ENCODE measurements at places on chromosomes 4 and X.

DNA sequence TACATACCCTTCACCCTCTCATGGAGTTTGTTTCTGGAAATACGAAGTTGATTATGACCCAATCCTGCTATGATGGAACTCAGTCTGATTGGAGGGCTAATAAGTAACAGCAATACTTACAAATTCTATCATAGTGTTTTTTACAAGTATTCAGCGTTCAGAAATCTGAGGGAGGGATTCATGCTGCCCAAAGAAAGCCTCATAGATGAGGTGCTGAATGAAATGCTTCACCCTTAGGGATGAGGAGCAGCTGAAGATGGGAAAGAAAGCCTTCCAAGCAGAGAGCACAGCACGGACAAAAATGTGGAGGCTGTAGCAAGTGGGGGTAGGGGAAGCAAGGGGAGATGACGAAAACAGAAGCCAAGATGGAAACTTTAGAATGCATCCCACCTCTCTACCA is 27.9 kb upstream of the TBC1D1 start:
- DNase-seq, result no peak

DNA sequence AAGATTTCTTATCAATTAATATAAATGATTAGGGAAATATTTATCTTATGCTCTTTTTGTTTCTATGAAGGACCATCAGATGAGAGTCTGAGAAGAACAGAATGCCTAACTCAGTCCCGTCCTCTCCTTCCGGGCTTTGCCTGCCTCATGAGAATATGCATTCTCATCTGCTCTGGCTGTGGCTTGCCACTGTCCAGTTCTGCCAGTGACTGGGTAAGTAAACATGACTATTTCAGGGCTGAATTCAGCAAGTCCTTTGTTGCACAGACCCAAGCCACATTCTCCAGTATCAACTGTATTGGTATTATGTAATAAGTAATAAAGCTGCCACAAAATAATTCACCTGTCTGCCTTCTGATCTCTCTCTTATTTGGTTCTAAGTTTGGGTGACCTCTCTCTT is 110.7 kb downstream of the WDFY3 start:
- DNase-seq, result no peak

GRCh38 chr4:15470128-15470475 is 420 bp downstream of the CC2D2A start:
- no peak for DNase-seq

- DNase-seq, result no peak
Measured at GRCh38 chr4:113657586-113658233, 103.8 kb downstream of the CAMK2D start.

DNA sequence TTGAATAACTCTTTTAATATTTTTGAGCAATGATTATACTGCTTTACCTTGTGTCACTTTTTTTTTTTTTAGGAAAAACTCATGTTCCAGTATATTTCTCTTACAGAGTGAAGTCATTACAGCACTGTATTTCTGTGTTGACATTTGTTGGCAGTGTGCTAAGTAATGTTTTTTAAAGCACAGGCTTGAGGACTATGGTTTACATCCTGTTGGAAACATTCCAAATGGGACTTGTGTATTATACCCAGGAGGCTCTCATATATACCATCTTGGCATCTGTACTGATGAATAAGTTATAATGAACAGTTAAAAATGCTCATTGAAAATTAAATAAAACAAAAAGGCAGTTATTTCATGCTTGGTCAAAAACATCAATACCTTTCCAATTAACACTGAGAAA is 33.8 kb downstream of the CEP44 start:
- DNase-seq, result no peak

DNA sequence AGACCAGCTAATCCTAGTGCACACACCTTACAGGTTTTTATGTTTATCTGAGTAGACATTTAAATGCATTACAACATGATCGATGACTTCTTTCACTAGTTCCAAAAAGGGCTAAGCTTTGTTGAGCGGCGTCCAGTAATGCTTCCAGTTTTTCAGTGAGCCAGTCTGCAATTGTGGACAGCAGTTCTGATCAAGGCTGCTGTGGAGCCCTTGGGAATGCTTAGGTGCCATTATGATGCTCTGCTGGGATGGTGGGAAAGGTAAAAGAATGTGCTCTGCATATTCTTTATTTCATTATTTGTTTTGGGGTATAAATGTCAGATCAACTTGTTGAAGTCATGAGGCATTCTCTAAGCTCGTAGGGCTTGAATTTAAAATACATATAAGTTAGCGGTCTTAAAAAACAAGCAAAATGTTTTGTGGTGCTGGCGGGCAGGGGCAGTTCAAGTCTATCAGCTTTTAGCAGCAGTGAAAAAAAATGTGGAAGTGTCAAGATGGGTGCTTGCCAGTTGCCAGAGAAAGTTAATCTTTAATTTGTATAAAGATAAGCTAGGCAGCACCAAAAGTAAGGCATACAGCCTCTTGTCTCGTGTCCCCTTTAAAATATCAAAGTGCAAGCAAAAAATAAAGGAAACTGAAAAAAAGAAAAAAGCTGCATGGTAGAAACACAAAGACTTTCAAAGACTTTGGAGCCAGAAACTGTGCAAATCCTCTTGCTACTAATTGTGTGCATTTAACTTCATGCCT is 5.8 kb downstream of the MID1IP1 start:
- no peak for DNase-seq

DNA sequence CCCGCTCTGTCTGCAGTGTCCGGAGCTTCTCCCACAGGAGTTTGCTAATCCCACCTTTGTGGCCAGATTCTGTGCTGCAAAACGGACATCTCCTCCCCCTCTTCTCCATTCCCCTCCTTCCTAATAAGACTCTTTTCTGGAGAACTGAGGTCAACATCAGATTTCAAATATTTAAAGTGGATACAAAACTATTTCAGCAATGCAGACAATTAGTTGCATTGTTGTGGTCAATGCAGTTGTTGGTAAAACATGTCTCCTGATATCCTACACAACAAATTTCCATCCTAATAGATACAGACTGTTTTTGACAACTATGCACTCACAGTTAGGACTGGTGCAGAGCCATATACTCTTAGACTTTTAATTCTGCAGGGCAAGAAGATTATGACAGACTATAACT is 5.1 kb upstream of the MCUB start:
- no peak for DNase-seq

- DNase-seq, result no peak
Measured at GRCh38 chrX:153003981-153004380, 10.1 kb upstream of the PNMA5 start.

DNA sequence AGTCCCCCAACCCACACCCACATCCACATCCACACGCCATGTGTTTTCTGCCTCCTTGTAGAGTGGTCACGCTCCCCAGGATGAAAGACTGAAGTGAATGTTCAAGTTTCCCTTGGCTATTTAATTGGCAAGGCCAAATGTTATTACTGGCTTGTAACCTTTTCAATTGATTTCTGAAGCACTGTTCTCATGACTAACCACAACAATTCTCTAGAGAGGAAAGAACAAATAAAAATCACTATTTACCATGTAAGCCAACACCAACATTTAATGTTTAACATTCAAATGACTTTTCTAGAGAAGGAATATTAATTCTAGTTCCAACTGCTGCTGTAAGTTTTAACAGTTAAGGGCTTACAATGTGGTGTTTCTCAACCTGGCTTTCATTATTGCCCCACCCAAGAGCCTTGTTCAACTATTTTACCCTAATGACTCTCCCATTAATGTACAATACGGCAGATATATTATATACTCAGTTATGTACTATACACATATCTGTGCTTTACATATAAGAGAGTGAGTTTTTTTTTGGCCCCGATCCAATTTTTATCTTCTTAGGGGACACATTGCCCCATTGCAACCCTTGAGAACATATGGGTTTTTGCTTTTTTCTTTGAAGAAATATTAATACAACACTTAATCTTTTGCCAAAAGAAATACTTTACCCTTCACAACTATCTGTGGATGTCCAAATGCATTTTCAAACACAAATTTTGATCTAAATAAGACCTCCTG is 46.5 kb downstream of the RELL1 start:
- no peak for DNase-seq

DNA sequence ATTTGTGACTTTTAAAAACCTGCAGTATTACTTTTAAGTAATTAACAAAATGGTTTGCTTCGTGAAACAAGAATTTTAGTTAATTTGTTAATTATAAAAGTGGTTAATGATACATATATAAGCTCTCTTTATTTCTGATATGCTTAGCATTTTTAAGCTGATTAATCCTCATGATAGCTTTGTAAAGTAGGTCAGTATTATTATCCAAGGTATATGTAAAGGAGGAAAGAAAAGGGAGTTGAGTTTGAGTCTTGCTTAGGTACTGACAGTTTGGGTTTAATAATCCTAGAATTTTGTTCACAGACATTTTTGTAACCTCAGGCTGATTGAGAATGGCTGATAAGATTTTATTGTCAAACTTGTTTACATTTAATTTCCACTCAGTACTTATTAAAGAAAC is 21.8 kb downstream of the HERC3 start:
- DNase-seq, result no peak

- no peak for DNase-seq
Measured at GRCh38 chr4:121769341-121769740, 4.4 kb upstream of the SMIM43 start.

- peak; percentile 29 for DNase-seq
Measured at GRCh38 chr4:1347410-1347864, 429 bp downstream of the UVSSA start.

GRCh38 chr4:169802873-169803272 is 45.1 kb upstream of the HPF1 start:
- no peak for DNase-seq

DNA sequence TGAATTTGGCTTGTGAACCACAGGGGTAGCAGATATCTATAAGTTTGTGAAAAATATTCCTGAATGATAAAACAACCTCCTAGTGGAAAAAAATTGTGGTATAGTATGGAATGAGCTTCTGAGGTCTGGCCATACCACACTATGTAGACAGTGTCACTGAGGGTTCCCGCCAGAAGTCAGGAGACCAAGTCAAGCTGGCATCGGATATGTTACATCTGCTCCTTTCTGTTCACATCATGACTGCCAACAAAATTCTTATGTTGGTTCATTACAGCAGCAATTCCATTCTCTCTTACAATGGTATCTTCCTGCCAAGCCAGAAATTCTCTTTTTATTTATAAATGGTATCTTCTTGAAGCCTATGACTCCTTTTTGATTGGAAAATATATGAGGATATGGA is 273.0 kb downstream of the PPP3CA start:
- DNase-seq, result no peak

- DNase-seq, result no peak
Measured at GRCh38 chr4:166655705-166656104, 578.6 kb downstream of the SPOCK3 start.

DNA sequence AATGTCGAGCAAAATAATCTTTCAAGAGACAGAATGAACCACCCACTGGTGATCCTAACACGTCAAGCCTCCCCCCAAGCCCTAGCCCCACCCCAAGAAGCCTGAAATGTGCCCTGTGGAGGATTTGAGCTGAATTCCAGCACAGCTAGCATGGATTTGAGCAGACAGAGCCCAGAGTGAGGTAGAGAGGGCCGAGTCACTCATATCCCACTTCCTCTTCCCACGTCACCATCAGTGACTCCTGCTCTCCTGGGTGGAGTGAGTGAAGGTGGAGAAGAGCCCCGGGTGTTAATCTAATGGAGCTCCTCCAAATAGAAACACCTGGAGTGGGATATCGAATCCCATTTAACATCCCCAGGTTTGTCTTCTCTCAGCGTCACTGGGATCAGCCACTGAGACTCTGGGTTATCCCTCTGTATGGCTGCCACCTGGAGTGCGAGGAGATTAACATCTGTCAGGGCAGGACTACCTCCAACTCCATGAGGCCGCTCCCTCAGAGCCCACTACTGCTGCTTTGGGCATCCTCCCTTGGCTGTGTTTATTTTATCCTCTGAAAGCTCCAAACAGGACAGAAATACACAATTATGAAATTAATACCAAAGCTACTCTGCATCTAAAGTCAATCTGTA is 136.6 kb downstream of the NWD2 start:
- no peak for DNase-seq

DNA sequence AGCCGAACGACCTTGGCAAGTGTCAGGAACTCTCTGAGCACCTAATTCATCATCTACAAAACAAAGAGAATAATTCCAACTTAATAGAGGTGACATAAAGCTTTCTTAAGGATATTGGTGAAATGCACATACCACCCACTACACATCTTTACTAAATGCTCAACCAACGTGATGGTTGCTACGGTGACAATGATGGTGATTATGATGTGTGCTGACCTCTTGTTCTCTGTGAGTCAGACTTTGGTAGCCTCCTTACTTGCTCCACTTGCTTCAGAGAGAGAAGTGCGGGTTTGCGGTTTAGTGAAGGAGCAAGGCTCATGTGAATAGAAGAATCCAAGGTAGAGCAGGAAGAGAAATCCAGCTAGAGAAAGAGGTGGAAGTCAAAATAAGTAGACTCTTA is 52.8 kb upstream of the CLNK start:
- no peak for DNase-seq

DNA sequence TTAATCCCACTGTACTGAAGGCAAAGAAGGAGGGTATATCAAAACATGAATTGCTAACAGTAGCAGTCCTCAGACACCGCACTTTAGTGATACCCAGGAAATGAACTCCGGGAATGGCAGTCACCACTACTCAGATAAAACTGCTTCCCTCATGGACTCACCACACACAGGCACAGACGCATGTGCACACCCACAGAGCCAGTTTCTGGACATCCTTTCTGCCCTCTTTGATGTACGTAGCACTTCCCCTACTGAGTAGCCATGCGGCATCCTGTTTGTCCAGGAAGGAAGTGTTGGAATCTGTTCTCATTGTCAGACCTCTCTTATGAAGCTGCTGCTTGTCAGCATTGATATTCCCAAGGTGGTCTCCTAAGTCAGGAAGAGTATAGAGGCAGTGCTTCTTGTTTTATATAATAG is 95.7 kb downstream of the DCLK2 start:
- no peak for DNase-seq

DNA sequence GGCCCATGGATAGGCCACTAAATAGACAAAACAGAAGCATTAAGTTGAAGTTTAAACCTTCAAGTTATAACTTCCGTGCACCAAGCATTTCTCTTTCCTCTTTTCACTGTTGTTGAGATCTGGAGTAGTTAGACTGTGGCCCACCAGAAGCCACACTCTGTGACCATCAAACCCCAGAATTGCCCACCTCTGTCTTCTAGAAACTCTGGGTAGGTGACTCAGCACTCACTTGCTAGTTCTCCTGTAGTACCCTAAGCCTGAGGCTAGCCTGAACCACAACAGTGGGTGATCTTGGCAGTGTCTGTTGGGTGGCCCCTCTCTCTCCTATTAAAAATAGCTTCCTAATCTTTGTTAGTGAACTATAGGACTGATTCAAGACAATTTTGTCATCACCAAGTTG is 24.6 kb upstream of the CD40LG start:
- no peak for DNase-seq

GRCh38 chr4:113051361-113051760 is 1.9 kb downstream of the ANK2 start:
- DNase-seq, result no peak
